ENCODE measurements at places on chromosomes 16 and 17. TPM values are rescaled to one million over a fixed set of nuclear protein-coding genes. Genes with fewer than 3 reads are reported as not detected.

TBC1D3C gene
- not detected for total RNA-seq

TUBB3 gene
- total RNA-seq: 299 TPM

CRYM gene
- total RNA-seq: 2.0 TPM

HOXB13 gene
- total RNA-seq: not detected

ETV4 gene
- 0.41 TPM for total RNA-seq

CDH1 gene
- total RNA-seq: not detected

WNT3 gene
- total RNA-seq: 0.65 TPM

C17orf100 gene
- total RNA-seq: 0.63 TPM

KDM6B gene
- total RNA-seq: 32.1 TPM

OTOA gene
- 0.09 TPM for total RNA-seq

UTS2R gene
- total RNA-seq: not detected
